Stimulated activated memory B cell treated with anti-CD40 and anti-IgM and Interleukin-4, amounts not matched to agents 10 μg/mL and 1 μg/mL and 100 μg/mL, for 72 hours (primary cell): ENCODE measurements at places on chromosomes 4 and X.

GRCh38 chr4:104421566-104421965, 73.1 kb downstream of the CXXC4 start:
- ATAC-seq = no peak

GRCh38 chr4:185283723-185284122, 74.3 kb downstream of the SNX25 start:
- ATAC-seq = no peak

GRCh38 chrX:107574711-107575110, 53.6 kb upstream of the PRPS1 start:
- no peak for ATAC-seq

GRCh38 chrX:12898073-12898472, 8.3 kb upstream of the TLR8 start:
- no peak for ATAC-seq

DNA sequence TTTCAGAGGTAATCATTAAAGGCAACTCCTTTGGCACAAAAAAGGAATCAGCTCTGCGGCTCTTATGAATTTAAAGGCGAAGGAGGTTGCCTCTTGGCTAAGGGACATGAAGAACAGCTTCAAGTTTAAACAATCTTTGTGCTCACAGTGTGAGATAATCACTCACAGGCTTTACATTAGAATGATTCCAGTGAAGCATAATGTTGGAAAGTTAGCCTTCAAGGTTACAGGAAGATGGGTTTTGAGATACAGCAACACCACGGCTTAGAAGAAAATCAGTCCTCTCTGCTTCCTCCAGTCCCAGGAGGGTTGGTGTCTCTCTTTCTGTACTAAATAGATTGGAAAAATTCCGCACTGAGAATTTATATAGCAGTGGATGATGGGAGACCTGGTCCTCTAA, 11.6 kb upstream of the SCD5 start:
- no peak for ATAC-seq

DNA sequence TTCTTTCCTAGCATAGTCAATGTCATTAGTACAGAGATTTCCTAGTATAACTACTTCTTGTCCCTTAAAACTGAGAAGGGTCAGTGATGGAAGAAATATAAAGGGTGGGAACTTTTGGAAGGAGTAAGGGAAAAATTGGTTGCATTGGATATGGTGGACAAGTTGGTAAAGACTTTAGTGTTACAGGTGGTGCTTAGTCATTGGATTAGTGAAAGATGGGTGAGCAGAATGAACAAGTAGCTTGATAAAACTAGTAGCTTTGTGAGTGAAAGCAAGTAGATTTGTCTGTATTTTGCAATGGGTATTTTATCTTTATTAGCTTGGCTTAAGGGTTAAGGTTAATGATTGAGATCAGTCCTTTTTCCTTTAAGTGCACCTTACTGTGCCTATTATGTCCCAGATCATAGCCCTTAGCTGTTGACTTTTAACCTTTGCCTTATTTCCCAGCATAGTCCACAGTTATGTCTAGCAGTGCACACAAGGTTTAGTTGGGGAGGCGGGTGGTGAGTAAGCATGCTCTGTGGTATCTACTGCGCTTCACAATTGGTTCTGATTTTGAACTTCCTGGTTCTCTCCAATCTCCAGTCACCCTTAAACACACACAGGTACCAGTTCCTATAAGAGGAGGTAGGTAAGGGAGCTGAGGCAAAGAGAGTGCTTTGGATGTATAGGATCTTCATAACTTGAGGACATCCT, 9.5 kb downstream of the WDR44 start:
- no peak for ATAC-seq

DNA sequence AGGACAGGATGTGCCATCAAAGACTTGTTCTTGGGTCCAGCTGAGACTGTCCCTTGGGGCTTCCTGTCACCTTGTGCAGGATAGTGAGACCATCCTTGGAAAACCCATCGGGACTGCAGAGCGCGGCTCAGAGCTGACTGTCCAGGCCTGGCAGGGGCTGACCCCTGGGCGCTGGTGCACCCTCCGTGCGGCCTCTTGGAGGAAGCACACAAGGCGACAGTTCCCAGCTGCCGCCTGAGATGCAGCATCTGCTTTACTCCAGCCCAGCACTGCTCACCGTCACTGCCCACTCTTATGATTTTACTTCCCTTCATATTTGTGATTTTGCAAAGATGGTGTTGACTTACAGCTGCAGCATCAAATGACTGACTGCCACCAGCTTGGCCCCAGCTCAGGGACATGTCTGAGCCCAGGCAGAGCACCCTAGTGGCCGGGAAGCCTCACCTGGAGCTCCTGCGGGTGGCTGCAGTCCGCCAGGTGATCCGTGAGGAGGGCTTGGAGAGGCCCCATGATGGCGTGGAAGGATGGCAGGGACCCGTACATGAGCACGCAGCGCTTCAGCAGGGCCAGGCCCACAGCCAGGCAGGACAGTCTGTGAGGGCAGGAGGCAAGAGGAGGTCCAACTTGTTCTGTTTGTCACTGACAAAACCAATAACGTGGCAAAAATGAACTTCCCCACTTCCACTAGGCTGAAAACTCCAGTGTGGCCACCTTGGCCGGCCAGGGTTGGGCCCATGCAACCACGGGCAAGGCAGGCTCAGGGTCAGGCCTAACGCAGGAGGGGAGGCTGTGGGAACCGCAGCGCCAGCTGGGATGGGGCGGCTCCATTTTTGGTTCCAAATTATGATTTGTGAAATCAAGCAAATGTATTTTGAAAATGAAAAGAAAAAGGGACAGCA, 21.8 kb downstream of the NOP14 start:
- ATAC-seq = no peak

DNA sequence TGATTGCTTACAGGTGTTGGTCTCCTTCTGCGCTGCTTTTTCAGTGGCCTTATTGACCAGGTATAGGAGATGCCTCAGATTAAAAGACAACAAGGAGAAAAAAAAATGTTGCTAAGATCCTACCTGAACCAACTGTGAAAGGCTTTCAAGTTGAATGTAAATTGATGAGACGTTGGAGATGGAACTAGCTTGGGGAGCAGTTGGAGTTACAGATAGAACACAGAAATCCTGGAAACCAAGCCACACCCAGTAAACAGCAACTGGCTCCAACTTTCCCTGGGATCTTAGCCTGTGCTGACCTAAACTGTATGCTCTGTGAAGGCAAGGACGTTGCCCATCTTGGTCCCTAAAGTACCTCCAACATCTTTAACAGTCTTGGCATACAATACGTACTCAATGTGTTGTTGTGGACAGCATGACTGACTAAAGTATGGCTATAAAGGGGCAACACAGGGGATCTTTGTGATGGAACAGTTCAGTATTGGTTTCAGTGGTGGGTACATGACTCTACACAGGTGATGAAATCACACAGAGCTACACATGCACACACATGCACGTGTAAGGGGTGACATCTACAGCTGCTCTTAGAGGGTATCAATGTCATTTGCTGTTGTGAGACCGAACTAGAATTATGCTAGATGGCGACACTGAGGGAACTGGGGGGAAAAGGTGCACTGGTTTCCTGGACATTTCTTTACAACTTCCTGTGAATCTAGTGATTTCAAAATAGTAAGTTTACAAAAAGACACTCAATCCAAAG, 22.3 kb downstream of the GAB3 start:
- ATAC-seq = no peak

DNA sequence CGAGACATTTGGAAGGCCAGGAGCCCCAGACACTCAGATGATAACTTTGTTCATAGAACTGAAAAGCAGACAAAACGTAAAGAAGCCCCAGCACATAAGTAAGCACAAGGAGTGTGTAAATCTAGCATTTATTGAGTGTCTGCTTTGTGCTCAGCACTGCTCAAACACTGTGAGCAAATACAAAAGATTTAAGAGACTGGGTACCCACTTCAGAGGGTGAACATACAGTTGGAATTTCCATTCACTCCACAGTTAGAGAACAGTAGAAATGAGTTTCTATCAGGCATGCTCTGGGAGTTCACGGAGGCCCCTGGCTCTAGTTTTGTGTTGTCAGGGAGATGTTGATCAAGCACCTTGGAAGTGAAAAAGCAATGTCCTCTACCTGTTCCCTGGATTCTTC, 39.8 kb downstream of the ACE2 start:
- ATAC-seq = no peak

GRCh38 chr4:157023941-157024340, 52.0 kb upstream of the GLRB start:
- no peak for ATAC-seq

- no peak for ATAC-seq
Measured at GRCh38 chrX:3351276-3351675, 4.8 kb upstream of the MXRA5 start.

GRCh38 chr4:81255524-81255923, 40.5 kb upstream of the PRKG2 start:
- no peak for ATAC-seq

DNA sequence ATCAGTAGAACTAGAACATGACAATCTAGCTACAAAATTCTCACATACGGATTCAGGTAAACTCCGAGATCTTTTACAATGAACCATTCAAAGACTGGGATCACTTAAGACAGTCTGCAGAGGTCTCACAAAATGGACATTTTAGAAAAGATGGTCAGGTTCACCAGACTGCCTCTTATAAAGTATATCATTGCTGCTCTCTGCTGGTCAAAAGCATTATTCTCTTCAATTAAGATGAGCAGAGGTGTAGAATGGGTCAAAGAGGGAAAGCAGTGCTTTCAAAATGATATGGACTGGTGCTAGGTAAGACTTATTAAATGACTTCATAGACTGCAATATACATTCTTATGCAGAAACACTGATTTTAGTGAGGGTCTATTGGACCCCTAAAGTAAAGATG, 434.7 kb downstream of the PACRGL start:
- ATAC-seq = no peak

GRCh38 chr4:38243388-38244053, 283.3 kb downstream of the PTTG2 start:
- ATAC-seq = no peak

DNA sequence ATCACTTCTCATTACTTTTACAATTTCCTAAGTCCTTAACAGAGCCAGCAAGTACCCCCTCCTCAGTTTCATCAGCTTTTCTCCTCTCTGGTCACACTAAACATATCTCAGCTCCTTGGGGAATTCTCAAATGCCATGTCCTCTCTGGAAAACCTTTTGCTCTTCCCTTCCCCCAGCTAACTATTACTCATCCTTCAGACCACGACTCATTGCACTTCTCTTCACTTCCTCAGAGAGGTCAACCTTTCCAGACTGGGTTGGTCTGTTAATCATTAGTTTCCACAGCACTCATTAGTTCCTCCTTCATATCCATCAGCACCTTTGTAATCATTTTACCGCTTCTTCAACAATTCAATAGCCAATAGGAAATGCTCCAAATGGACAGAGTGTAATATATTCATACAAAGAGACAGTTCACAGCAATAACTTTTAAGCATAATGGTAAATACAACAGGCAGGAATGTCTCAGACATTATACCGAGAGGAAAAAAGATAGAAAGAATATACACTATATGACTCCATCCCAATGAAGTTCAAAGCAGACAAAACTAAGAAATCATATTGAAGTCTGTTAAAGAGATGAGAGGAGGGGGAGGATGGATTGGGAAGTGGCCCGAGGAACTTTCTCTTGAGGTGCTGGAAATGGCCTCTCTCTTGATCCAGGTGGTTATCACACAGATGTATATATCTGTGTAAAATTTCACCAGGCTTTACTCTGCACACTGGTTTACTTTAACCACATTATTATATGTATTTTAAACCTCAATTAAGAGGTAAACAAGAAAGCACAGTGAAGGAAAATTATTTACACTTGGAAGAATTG, 39.6 kb downstream of the DDX60L start:
- peak; percentile 84 for ATAC-seq

- ATAC-seq = no peak
Measured at GRCh38 chr4:110682311-110682710, 59.4 kb upstream of the PITX2 start.

- ATAC-seq = no peak
Measured at GRCh38 chr4:168908851-168909273, 101.2 kb downstream of the CBR4 start.

- no peak for ATAC-seq
Measured at GRCh38 chr4:152187693-152188092, 348.2 kb downstream of the FBXW7 start.
